ENCODE measurements at places on chromosomes 13 and 19. TPM values are rescaled to one million over a fixed set of nuclear protein-coding genes. Genes with fewer than 3 reads are reported as not detected.

DNA sequence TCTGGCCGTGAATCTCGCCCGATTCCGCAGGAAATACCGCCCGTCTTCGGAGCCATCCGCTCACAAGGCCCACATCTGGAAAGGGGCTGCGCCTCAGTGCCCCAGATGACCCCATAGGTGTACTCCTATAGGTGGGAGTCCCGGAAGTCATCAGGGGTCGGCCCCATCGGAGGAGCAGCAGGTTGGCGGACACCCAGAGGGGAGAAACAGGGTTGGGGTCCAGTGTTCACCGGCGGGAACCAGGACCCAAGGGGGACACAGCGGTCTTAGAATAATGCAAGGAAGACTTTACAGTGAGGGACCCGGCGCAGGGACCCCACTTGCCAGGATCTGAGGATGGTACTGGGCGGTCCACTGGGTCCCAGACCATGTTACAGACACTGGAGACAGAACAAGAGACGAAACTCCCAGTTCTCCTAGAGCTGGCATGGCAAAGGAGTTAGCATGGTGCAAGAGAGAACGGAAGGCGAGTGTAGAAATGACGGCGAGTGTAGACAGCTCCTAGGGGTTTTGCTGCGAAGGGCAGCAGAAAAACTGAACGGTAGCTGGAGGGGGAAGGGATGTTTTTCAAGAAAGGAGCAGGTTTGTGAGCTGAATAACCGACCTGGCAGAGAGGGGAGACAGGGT, 4.2 kb upstream of the RGL3 start:
- no peak for DNase-seq
- H3K4me3 ChIP-seq = no peak overlapping the region
- H3K27me3 ChIP-seq = peaks cover 31% of the 10 kb centered on the region
- H3K27ac ChIP-seq = no peak overlapping the region
- H3K36me3 ChIP-seq = no peaks in the 10 kb centered on the region

GRCh38 chr19:2302319-2303210, 5.4 kb downstream of the LINGO3 start:
- no peak overlapping the region for H3K27ac ChIP-seq
- H3K27me3 ChIP-seq = peaks cover 5% of the 10 kb centered on the region
- H3K4me1 ChIP-seq = no peaks in the 10 kb centered on the region

- no peak for DNase-seq
- peaks cover 52% of the 10 kb centered on the region for H3K4me1 ChIP-seq
- H3K27me3 ChIP-seq = no peaks in the 10 kb centered on the region
- no peak overlapping the region for H3K4me3 ChIP-seq
- H3K36me3 ChIP-seq = no peaks in the 10 kb centered on the region
Observed at GRCh38 chr13:43273362-43273761, 250.0 kb downstream of the DNAJC15 start.

- H3K4me1 ChIP-seq = no peaks in the 10 kb centered on the region
- no peak overlapping the region for H3K4me3 ChIP-seq
- DNase-seq = no peak
- no peak overlapping the region for H3K27ac ChIP-seq
- H3K27me3 ChIP-seq = no peaks in the 10 kb centered on the region
Observed at GRCh38 chr13:90177512-90177911, 1170.0 kb upstream of the MIR17HG start.

DNA sequence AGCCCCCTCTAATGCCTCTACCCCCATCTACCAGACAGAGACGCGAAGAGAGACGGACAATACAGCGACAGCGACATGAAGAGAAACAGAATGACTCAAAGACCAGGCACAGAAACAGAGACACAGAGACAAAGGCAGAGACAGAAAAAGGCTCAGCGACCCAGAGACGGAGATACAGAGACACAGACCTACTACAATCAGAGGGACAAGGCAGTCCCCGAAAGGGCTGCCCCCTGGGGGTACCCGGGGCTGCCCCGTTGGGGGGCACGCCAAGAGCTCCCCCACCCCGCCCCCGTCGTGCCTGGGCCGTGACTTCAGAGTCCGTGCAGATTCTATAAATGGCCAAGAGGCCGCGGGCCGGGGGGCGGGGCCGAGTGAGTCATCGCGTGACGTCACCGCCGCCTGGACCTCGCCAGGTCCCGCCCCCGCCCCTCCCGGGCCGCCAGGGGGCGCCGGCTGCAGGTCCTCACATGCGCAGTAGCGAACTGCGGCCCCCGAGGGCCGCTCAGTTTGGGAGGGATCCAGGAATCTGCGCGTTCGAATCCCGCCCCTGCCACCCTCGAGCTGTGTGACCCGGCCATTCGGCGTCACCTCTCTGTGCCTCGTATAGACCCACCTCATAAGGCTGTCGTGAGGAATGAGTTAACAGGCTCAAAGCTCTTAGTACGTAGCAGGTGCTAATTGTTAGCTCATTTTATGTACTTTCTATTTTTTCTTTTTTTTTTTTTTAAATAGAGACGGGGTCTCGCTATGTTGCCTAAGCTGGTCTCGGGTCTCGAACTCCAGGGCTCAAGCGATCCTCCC, 2.7 kb upstream of the CNN1 start:
- H3K4me1 ChIP-seq = peaks cover 41% of the 10 kb centered on the region
- peak overlapping the region; percentile 95 for H3K27ac ChIP-seq
- DNase-seq = no peak
- H3K36me3 ChIP-seq = no peaks in the 10 kb centered on the region
- peak overlapping the region; percentile 62 for H3K4me3 ChIP-seq
- H3K27me3 ChIP-seq = no peaks in the 10 kb centered on the region

DNA sequence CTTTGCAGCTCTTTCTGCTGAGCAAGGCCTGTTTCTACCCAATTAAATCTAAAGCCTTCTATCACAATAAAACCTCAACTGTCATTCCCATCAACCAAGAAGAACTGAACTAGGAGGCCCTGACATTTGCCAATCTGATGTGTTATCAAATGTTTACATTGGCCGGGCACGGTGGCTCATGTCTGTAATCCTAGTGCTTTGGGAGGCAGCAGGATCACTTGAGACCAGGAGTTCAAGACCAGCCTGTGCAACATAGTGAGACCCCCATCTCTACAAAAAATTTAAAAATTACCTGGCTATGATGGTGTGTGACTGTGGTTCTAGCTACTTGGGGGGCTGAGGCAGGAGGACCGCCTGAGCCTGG, 2.8 kb upstream of the FBXO17 start:
- H3K4me1 ChIP-seq = peaks cover 22% of the 10 kb centered on the region
- H3K36me3 ChIP-seq = no peaks in the 10 kb centered on the region
- no peaks in the 10 kb centered on the region for H3K27me3 ChIP-seq
- no peak overlapping the region for H3K4me3 ChIP-seq
- H3K27ac ChIP-seq = no peak overlapping the region

The PSG2 gene
- total RNA-seq = not detected

DNA sequence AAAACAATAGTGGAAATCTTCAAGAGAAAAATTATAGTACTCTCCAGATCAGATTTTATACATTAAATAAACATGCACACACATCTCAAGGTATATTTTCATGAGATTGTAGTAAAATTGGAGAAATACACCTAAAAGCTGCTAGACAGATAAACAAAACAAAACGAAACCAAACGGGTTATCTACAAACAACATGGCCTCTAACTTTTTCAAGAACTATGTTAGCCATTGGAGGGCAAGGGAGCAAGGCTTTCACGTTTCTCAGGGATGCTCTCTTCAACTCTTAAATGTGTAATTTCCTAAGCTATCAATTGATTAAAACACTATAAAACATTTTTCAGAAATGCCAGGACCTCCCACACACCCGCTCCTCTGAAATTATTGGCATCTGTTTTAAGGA, 1262.4 kb upstream of the PCDH20 start:
- H3K4me1 ChIP-seq = no peaks in the 10 kb centered on the region
- no peaks in the 10 kb centered on the region for H3K27me3 ChIP-seq
- no peak overlapping the region for H3K27ac ChIP-seq
- no peaks in the 10 kb centered on the region for H3K36me3 ChIP-seq
- no peak for DNase-seq

The SAFB2 gene
- 49.2 TPM for total RNA-seq

- H3K27ac ChIP-seq = no peak overlapping the region
- H3K27me3 ChIP-seq = peaks cover 32% of the 10 kb centered on the region
- DNase-seq = peak; percentile 81
- H3K4me3 ChIP-seq = no peak overlapping the region
- peaks cover 2% of the 10 kb centered on the region for H3K36me3 ChIP-seq
Observed at GRCh38 chr19:6853868-6854267, 33.5 kb upstream of the ADGRE1 start.

GRCh38 chr13:35714121-35714520, 237.6 kb upstream of the MAB21L1 start:
- H3K27me3 ChIP-seq = no peaks in the 10 kb centered on the region
- no peaks in the 10 kb centered on the region for H3K36me3 ChIP-seq
- H3K4me1 ChIP-seq = peaks cover 18% of the 10 kb centered on the region
- H3K4me3 ChIP-seq = no peak overlapping the region

DNA sequence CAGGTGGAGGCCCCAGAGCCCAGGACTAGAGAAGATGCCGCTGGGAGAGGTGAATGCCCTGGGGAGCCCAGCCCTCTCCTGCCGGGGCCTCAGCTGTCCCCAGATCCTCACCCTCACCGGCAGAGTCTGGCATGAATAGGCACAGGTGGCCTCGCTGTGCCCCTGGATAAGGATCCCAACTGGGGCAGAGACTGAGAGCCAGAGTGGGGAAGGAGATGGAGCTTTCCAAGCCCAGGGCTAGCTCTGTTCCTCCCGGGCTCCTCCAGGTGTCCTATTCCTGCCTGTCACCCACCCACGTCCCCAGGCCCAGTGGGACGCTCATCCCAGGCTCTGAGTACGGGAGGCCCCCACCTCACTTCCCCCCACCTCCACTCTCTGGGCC, 16.5 kb downstream of the PRR36 start:
- H3K27me3 ChIP-seq = no peaks in the 10 kb centered on the region
- H3K27ac ChIP-seq = no peak overlapping the region
- no peaks in the 10 kb centered on the region for H3K36me3 ChIP-seq
- no peak overlapping the region for H3K4me3 ChIP-seq
- peaks cover 6% of the 10 kb centered on the region for H3K4me1 ChIP-seq

GRCh38 chr13:39159393-39159792, 121.1 kb downstream of the NHLRC3 start:
- H3K27ac ChIP-seq = no peak overlapping the region
- no peaks in the 10 kb centered on the region for H3K4me1 ChIP-seq
- no peak for DNase-seq
- H3K4me3 ChIP-seq = no peak overlapping the region

DNA sequence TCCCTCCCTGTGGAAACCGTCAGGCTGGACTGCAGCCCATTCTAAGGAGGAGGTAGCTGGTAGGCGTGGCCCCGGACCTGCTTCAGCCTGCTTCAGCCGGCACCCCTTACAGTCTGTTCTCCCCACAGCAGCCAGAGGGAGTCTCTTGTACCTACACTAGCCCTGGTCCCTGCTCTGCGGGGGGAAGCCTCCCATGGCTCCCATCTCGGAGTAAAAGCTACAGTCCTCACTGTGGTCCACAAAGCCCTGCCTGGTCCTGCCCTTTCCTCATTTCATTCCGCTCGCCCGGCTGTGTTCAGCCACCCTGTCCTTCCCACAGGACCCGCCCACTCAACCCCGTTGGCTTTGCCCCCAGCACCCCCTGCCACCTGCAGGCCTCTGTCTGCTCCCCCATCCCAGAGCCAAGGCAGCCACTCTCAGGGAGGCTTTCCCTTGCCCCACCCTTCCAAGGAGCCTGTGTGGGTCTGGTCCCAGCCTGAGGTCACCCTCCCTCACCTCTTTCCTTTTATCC, 1.3 kb downstream of the PGLYRP1 start:
- H3K4me3 ChIP-seq = no peak overlapping the region
- DNase-seq = no peak
- peaks cover 7% of the 10 kb centered on the region for H3K36me3 ChIP-seq
- peaks cover 3% of the 10 kb centered on the region for H3K4me1 ChIP-seq

The NKG7 gene
- not detected for total RNA-seq

DNA sequence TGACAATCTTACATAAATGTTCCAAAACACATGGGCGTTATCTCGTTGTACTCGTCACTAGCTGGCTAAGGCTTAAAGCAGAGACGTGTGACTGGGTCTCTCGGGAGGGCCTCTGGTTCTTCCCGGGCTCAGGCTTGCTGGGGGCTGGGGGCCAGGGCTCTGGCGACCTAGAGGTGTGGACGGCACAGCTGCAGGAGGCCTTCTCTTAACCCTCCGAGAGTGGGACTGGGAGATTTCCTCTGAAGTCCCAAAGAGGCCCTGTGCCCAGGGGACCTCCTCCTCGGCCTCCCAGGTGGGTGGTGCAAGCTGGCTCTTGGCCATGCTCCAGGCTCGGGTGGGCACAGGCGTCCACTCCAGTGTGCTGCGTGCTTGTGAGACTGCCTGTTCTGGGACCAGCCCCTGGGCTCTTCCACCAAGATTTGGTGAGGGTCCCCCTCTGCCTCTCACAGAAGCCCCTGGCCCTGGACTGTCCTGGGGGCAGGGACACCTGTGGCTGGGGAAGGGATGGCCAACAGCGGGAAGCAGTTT, 2.2 kb downstream of the CAPS start:
- peaks cover 15% of the 10 kb centered on the region for H3K36me3 ChIP-seq
- peaks cover 12% of the 10 kb centered on the region for H3K4me1 ChIP-seq
- no peak overlapping the region for H3K27ac ChIP-seq
- H3K4me3 ChIP-seq = no peak overlapping the region

DNA sequence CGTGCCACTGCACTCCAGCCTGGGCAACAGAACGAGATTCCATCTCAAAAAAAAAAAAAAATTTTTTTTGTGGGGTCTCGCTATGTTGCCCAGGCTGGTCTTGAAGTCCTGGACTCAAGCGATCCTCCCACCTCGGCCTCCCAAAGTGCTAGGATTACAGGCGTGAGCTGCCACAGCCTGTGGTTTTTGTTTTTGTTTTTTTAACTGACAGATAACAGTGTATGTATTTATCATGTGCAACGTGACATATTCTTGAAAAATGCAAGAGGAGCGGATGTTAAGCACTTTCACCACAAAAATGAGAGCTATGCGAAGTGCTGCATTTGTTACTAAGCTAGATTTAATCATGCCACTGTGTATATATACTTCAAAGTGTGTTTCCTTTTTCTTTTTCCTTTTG, 49.0 kb downstream of the ARHGEF18 start:
- H3K36me3 ChIP-seq = no peaks in the 10 kb centered on the region
- H3K27ac ChIP-seq = peak overlapping the region; percentile 91
- H3K27me3 ChIP-seq = no peaks in the 10 kb centered on the region
- H3K4me3 ChIP-seq = no peak overlapping the region

GRCh38 chr19:10751109-10751953, 33.5 kb downstream of the DNM2 start:
- H3K36me3 ChIP-seq = no peaks in the 10 kb centered on the region
- no peaks in the 10 kb centered on the region for H3K27me3 ChIP-seq
- H3K4me3 ChIP-seq = no peak overlapping the region
- H3K27ac ChIP-seq = peak overlapping the region; percentile 85
- no peak for DNase-seq

Data from chondrocyte (in vitro differentiated cells).